ENCODE measurements at places on chromosomes 6 and 20. TPM values are rescaled to one million over a fixed set of nuclear protein-coding genes. Genes with fewer than 3 reads are reported as not detected.

- DNase-seq = no peak
Observed at GRCh38 chr6:14458669-14459266, 341.2 kb downstream of the CD83 start.

- no peak for DNase-seq
Observed at GRCh38 chr6:114342086-114342825, 567 bp downstream of the HS3ST5 start.

- DNase-seq = no peak
Observed at GRCh38 chr20:19193349-19193748, 19.1 kb upstream of the SLC24A3 start.

DNA sequence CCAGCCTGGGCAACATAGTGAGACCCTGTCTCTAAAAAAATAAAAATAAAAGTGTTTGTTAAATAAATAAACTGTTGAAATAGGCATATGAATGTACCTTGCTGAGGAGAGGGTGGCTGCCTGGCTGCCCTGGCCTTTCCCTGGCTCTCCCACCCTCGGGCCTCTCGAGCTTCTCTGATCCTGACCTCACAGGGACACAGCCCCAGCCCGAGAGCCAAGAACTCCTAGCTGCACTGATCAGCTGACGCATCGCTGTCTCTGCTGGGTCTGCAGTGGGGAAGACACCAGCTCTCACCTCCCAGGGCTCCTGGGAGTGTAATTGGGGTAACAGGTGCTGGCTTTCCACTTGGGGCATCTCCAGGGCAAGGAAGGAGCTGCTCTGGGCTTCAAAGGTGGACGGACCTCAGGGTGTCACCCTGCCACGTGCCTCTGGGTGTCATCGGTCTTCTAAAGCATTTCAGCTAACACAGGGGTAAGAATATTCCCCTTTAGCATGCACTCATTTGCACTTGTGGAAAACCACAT, 6.9 kb downstream of the TCF15 start:
- DNase-seq = no peak

DNA sequence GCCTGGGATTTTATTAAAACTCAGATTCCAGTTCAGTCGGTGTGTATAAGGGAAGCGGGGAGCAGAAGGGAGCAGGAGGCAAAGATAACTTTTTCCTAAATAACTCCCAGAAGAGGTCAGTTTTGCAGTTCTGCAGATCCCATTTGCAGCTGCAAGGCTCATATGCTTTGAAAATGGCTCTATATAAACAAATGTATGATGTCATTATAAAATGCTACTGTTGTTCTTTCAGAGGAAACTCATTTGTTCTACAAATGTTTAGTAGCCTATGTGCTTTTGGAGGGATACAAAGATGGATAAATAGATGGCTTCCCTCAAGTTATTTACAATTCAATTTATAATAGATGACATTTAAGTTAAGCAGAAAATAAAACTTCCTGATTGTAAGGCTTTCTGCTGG, 29.2 kb upstream of the DSP start:
- DNase-seq = no peak

DNA sequence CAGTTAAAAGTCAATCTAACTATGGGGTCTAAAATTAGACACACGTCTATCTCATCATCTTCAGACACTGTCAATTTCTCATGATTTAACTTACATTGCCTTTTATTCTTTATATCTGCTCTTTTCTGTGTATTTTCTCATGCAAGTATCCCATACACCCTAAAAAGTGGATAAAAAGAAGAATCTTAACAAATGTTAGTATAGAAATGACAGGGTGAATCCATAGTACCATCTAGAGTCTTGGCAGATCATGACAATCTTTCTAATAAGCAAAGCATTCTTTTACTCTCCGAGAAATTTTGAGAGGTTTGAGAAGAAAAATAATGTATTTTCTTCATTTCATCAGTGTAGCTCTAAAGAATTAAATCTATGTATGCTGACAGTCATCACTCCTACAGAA, 382.7 kb downstream of the C6orf118 start:
- no peak for DNase-seq

- no peak for DNase-seq
Observed at GRCh38 chr6:90159452-90159851, 137.2 kb downstream of the BACH2 start.

- DNase-seq = no peak
Observed at GRCh38 chr20:9626357-9626756, 112.0 kb downstream of the LAMP5 start.

- DNase-seq = no peak
Observed at GRCh38 chr6:15523679-15524630, 138.9 kb downstream of the DTNBP1 start.

The DCBLD1 gene
- polyA plus RNA-seq = 13.2 TPM

The JPH2 gene
- polyA plus RNA-seq = 1.1 TPM

The ACTL10 gene
- polyA plus RNA-seq = 0.79 TPM

The PTCHD4 gene
- 2.1 TPM for polyA plus RNA-seq

Data from left renal pelvis (tissue), 4 donors.